Activated CD4-positive, alpha-beta T cell treated with anti-CD3 and anti-CD28 coated beads, Interleukin-2, amount 50 U/mL, for 48 hours (primary cell): ENCODE measurements at places on chromosomes 6 and 20.

DNA sequence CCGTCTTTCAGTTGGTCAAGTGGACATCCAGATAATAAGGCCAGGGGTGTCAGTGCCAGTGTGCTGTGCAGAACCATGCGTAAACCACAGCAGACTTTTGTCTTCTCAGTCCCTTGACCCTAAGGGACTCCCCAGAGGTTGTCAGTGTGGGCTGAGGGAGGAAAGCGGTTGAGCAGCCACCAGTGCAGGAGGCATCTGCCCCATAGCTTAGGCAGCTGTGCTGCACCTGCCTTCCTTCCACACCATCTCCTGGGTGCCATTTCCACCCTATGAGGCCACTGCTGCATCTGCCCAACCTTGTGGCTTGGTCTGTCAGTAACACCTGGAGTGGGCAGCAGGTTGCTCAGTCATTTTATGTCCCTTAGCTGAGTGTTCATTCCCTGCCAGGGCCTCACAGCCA is 26.0 kb downstream of the PRPF6 start:
- no peak for DNase-seq

DNA sequence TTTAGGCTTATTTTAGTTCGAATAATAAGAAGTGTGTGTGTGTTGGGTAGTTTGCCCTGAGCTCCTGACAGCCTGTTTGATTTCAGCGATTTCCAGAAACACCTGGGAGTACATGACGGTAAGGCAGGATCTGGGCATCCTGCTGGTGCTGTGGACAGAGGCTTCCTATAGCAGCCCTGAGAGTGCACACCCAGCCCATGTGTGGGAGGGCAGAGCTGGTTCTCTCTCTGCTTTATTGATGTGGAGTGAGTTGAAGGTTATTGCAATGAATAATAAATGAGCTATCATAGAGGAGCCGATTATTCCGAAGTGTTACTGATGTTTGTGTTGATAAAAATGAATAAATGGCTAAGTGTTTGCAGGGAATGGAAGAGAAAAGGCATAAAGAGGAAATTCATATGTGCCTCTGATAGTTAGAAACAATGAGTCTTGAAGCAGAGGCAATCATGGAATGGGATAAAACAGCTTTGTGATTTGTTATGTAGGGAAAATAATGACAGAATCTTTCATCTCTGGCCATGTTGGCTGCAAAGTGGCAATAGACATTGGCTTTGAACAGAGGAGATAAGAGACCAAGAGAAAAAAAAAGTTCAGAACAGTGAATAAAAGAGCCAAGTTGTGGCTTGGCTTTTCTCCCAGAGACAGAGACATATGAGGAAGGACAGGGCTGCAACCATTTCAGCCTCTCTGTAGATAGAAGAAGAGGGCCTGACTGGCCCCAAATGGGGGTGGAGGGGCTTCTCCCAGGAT is 166.2 kb upstream of the CHD6 start:
- DNase-seq, result no peak

- no peak for DNase-seq
These were observed 483.8 kb upstream of the FLRT3 start for GRCh38 chr20:14821251-14821650.

GRCh38 chr20:35871259-35871771 is 83.0 kb downstream of the SCAND1 start:
- DNase-seq, result no peak
